ENCODE measurements at places on chromosomes 16 and 17. TPM values are rescaled to one million over a fixed set of nuclear protein-coding genes. Genes with fewer than 3 reads are reported as not detected.

- DNase-seq: no peak
Measured at GRCh38 chr16:88881007-88881615, 14.7 kb upstream of the PABPN1L start.

GRCh38 chr16:52095471-52095870, 451.5 kb downstream of the TOX3 start:
- DNase-seq: no peak

DNA sequence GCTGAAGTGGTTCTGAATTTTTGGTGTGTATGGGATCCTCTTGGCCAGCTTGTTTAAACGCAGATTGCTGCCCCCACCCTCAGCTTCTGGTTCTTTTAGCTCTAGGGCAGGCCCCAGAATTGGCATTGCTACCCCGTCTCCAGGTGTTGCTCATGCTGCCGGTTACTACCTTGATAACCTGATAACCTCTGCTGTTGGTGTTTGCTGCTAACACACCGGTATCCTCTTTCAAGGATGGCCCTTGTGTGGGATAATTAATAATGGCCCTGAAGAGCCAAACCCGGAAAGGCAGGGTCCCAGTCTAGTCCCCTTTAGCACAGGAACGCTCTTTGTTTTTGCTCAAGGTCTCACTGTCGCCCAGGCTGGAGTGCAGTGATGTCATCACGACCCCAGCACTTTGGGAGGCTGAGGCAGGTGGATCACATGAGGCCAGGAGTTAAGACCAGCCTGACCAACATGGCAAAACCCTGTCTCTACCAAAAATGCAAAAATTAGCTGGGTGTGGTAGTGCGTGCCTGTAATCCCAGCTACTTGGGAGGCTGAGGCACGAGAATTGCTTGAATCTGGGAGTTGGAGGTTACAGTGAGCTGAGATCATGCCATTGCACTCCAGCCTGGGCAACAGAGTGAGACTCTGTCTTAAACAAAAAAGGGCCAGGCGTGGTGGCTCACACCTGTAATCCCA, 1.3 kb upstream of the ST3GAL2 start:
- DNase-seq: no peak

GRCh38 chr16:6122401-6122800, 1024.8 kb upstream of the EEF2KMT start:
- no peak for DNase-seq

DNA sequence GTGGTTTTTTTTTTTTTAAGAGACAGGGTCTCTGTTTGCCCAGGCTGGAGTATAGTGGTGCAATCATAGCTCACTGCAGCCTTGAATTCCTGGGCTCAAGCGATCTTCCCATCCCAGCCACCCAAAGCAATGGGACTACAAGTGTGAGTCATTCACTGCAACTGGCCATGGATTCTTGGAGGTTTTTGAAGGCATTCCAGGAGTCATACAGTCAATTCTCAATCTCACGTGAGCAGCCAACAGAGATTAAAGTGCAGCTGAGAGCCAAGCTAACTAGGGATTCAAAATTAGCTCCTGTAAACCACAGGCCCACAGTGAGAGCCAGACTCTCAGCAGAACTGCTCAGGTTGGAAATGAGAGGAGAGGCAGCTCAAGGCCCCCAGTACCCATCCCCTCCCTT, 30.2 kb downstream of the XPO6 start:
- DNase-seq: peak; percentile 53

- no peak for DNase-seq
Measured at GRCh38 chr17:73683771-73684170, 39.5 kb upstream of the SDK2 start.

GRCh38 chr16:64096689-64097088, 1025.2 kb downstream of the CDH11 start:
- no peak for DNase-seq

- no peak for DNase-seq
Measured at GRCh38 chr16:84794626-84795025, 25.2 kb upstream of the CRISPLD2 start.

DNA sequence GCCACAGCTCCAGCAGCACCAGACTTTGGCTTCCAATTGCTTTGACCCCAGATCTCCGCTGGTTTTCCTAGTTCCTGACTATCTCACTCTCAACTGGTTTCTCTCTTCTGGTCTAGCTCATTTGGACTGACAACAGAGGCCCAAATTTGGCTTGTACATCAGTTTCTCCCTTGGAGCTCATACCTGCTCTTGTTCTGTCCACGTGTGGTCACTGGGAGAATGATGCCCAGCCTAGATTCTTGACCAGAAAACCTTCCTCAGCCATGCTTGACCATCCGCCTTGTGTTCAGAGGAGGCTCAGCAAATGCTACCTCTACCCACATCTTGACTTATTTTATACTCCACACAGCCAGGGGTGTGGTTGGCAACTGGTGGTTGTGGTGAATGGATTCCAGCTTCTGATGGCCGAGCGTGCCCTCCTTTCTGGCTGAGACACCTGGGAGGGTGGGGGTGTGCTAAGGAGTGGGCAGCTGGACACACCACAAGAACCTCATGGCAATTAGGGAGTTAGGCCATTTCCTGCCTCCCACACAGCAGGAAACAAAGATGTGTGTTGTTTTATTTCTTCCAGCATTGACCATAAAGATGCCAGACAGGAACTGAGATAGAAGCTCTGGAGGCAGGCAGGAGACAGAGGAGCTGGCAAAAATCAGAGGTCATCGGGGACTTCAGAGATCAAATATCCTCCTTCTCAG, 93.8 kb upstream of the FAM20A start:
- no peak for DNase-seq

GRCh38 chr17:4986951-4987766, at the start of gene CAMTA2:
TSS of gene CAMTA2 (minus strand) at chr17:4987675. CDS start at chr17:4986222, 1,453 bp downstream.
- peak; percentile 85 for DNase-seq

GRCh38 chr16:23801378-23801777, 34.4 kb upstream of the PRKCB start:
- peak; percentile 84 for DNase-seq

DNA sequence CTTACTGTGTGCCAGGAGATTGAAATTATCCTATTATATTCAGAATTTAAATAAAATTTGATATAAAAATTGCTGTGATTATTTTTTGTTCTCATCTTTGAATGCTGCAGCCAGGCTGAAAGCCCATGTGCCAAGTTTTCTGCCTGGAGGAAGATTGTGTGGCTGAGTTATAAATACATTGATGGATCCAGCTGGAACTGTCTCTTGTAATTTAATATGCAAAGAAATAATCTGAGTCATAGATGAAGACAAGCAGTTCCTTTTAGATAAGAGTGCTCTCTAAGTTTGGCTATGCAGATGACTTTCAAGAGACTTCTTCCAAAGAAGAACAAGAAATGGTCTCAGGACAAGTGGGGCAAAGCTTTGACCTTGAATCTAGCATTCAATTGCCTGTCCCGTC, 871.0 kb downstream of the CDH11 start:
- DNase-seq: no peak

DNA sequence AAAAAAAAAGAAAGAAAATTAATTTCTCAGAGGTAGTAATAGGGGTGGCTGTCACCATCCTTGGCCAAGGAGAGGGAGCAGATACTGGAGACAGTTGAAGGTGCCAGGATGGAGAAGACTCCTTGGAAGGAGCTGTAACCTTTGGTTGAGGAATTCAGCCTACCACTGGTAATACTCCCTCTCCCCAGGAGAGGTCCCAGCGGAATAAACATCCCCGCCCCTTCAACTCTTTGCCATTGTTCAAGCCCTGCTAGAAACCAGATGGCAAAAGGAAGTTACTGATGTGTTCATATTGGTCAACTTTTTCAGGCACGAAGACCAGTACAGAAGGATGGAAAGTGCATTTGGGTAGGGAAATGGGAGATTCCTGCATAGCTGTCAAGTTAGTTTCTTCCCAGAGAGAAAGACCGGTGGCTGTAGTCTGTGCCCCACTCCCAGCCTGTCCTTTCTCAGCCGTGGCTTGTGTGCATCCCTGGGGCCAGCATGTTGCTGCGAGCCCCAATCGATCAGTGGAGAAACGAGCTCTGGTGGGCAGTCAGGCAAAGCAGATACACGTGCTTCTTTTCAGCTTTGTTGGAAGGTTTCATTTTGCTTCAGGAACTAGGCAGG, 612.1 kb downstream of the MAF start:
- no peak for DNase-seq

- no peak for DNase-seq
Measured at GRCh38 chr17:65547253-65547670, 14.2 kb downstream of the AXIN2 start.

DNA sequence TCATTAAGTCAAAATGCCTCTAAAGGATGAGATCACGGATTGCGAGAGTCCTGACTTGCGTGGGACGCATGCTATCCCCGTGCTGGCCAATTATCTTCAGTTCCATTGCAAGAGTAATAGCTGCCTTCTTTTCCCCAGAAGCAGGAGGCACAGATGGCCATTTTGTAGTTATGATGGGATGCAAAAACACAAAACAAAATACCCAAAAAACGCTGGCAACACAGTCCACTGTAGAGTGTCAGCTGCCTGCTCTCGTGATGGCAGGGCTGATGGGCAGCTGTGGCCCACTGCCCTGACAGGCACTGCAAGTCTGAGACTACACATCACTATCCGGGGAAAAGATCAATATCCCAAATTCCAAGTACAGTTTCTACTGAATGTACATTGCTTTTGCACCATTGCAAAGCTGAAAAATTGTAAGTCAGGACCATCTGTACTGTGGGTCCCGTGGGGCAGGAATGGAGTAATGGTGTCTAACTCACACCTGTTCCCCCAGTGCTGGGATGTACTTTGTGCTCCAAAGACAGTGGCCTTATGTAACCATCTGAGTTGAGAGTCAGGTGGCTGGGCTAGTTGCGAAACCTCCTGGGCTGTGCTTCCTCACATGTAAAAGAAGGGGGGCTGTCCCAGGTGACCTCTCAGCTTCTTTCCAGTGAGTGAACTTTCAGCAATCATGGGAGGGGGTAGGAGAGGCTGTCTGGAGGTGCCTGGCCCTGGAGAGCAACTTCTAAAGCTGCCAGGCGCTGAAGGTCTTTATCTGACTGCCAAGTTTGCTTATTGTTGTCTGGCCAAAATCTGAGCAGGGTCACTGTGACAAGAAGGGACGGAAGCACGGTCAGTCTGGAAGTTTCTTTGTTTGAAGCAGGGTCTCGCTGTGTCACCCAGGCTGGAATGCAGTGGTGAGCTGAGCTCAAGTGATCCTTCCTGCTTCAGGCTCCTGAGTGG, 4.7 kb downstream of the SLC47A1 start:
- DNase-seq: peak; percentile 85

DNA sequence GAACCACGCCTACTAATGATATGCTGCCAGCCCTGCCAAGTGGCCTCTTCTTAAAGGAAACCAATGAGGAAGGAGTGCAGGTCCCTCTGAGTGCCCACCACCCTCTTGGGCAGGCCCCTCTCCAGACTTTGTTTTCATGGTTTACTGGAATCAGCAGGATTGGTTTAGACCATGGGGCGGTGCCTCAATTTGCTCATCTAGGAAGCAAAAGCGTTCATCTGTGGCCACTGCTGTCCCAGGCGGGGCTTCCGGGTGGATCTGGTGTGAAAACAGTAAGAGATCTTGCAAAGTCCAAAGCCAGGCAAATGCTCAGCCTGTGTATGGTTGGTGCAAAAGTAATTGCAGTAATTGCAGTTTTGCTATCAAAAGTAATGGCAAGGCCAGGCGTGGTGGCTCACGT, 71.3 kb downstream of the AMFR start:
- peak; percentile 47 for DNase-seq

GRCh38 chr17:12789481-12790248, at the start of gene ARHGAP44:
TSS of gene ARHGAP44 (plus strand) at chr17:12789498. CDS start at chr17:12789839, 341 bp downstream.
- no peak for DNase-seq

DNA sequence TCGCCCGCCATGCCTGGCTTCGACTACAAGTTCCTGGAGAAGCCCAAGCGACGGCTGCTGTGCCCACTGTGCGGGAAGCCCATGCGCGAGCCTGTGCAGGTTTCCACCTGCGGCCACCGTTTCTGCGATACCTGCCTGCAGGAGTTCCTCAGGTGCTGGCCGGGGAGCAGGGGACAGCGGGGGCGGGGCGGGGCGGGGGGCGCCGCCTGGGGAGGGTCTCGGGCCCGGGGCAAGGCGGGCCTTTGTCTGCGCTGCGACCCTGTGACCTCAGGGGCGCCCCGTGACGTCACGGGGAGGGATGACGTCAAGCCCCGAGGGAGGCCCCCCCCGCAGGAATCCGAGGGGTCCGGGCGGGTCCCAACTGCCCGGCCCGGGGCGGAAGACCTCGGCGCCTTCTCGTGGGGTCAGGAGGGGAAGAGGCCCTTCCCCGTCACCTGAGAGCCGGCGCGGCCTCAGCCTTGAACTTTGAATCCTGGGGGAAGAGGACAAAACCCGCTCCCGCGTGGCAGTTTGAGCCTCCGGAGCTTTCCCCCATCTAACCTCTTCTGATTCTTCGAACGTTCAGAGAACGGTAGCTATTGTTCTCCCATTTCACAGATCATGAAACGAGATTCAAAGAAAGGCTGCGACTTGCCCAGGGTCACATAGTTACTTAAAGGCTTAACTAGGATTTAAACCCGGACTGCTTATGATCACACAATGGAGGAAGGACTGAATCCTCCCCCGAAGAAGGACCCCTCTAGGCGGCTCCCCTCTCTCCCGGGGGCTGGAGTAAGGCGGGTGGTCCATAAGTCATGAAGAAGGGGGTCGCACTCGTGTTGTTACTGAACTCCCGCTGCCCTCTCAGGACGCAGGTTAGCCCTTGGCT, 527 bp downstream of the TRAF4 start:
- DNase-seq: peak; percentile 47

DNA sequence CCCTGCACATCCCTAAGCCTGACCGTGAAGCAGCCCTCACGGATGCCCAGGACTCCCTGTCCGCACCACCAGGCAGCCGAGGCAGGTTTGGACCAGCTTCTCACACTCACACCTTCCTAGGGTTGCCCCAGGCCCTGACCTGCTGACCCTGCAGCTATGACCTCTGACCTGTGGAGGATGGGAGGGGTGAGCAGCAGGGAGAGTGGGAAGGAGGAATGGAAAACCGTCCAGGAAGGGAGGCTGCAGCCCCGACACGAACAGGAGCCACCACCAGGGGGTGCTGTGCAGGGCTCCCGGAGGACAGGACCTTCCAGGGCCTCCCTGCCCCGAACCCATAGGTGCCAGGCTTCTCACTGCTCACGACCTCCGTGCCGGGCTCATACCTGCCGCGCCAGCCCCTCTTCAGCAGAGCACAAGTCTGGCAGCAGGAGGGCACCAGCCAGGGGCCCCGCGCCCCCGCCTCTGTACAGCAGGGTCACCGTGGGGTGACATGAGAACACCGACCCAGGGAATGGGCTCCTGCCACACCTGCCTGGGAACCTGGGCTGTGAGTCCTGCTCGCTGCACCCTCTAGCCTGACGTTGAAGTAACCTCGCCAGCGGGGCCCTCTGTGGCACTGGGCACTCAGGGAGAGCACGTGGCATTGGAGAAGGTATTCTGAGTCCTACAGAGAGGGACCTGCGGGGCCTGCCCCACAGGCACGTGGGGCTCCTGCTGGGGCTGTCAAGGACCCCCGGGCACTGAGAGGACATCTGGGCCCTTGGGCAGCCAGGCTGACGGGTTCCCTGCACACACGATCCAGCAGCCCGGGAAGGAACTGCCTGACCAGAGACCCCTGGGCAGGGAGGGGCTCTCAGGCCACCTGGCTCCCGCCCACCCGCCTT, 37.6 kb downstream of the CTU2 start:
- peak; percentile 71 for DNase-seq

- DNase-seq: no peak
Measured at GRCh38 chr16:72508191-72508590, 336.2 kb upstream of the PMFBP1 start.

- no peak for DNase-seq
Measured at GRCh38 chr16:86584726-86585721, 6.7 kb downstream of the FOXL1 start.

OR1A1 gene
- total RNA-seq: not detected

TPSG1 gene
- total RNA-seq: not detected

KCNH6 gene
- total RNA-seq: 0.41 TPM

KRTAP1-3 gene
- total RNA-seq: not detected

HEXIM1 gene
- total RNA-seq: 49.5 TPM

SHBG gene
- 1.8 TPM for total RNA-seq

PEX12 gene
- total RNA-seq: 9.7 TPM

ACSM3 gene
- 5.5 TPM for total RNA-seq

All from adrenal gland (tissue), 19 donors.